ENCODE measurements at places on chromosomes 13 and 19.

- peak; percentile 90 for DNase-seq
These were observed 277.8 kb downstream of the ABCC4 start for GRCh38 chr13:95023405-95023804.

DNA sequence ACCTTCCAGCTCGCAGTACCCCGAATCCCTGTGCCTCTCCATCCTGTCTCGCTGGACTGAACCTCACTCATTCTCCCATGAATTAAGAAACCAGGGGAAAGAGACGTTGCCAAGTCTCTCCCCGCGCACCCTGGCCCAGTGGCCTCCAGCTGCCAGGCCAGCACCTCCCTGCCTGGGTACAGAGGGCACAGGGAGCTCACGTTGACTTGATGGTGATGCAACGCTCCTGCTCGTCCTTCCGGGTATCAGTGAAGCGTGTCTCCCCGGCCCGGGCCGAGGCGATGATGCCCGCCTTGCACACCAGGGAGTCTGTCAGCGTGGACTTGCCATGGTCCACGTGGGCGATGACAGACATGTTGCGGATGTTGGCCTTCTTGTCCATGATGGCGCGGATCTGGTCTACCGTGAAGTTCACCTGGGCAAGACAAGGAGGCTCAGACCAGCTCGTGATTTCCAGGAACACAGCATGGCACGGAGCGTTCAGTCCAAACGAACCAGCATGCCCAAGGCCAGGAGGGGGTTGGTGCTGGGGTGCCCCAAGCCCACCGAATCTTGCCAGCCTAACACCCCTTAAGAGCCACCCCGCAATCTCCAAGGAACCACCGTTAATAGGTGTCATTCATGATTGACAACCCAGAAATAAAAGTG lies 1.2 kb downstream of the EEF2 start:
- no peak for DNase-seq

GRCh38 chr13:101544979-101545378 lies 92.5 kb downstream of the ITGBL1 start:
- no peak for DNase-seq

DNA sequence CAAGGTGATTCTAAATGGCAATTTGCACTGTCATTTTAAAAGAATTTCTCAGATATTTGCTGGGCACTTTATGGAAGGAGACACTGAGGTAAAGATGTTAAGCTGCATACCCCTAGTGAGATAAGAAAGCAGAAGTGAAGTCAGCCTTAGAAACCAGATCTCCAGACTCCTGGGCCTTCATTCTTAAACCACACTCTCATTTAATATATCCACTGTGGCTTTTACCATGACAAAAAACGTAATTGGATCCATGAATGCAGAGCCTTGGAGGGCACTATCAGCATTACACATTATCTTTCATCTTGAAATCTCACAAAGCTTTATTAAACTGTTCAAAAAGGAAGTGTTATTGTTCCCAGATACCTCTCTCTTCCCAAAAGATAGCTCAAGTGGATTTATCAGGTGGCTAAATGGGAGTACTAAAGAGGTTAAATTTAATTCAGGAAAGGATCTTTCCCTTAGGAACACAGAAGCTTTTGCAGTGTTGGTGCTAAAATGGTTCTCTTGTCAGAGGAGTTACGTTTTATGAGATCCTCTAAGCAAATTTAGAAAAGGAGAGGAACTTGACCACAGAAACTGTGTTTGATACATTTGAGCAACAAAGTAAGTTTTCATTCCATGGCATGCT lies 1060.4 kb downstream of the EFNB2 start:
- peak; percentile 11 for DNase-seq

DNA sequence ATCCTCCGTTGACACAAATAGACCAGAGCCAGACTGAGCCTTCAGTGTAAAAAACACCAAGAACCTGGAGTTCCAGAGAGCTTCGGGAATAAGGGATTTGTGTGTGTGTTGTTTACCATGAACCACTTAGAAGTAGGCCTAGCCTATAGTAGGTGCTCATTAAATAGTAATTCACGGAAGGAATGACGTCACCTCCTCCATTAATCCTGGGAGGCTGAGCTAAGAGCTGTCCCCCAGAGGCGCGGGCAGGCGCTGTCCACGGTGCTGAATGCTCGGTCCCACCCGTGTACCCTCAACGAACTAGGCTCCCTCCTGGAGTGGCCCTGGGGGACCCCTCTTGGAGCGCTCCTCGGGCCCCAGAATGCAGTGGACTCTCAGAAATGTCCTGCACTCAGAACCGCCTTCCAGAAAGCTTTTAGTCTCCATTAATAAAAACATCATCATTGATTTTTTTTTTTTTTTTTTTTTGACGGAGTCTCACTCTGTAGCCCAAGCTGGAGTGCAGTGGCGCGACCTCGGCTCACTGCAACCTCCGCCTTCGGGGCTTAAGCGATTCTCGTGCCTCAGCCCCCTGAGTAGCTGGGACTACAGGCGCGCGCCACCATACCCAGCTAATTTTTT lies 6.5 kb downstream of the UNC13A start:
- no peak for DNase-seq

GRCh38 chr19:1811942-1812425 lies at the start of gene ATP8B3:
ATP8B3 (minus strand) TSS chr19:1812276; CDS start chr19:1811736, 540 bp downstream.
- DNase-seq, result no peak

DNA sequence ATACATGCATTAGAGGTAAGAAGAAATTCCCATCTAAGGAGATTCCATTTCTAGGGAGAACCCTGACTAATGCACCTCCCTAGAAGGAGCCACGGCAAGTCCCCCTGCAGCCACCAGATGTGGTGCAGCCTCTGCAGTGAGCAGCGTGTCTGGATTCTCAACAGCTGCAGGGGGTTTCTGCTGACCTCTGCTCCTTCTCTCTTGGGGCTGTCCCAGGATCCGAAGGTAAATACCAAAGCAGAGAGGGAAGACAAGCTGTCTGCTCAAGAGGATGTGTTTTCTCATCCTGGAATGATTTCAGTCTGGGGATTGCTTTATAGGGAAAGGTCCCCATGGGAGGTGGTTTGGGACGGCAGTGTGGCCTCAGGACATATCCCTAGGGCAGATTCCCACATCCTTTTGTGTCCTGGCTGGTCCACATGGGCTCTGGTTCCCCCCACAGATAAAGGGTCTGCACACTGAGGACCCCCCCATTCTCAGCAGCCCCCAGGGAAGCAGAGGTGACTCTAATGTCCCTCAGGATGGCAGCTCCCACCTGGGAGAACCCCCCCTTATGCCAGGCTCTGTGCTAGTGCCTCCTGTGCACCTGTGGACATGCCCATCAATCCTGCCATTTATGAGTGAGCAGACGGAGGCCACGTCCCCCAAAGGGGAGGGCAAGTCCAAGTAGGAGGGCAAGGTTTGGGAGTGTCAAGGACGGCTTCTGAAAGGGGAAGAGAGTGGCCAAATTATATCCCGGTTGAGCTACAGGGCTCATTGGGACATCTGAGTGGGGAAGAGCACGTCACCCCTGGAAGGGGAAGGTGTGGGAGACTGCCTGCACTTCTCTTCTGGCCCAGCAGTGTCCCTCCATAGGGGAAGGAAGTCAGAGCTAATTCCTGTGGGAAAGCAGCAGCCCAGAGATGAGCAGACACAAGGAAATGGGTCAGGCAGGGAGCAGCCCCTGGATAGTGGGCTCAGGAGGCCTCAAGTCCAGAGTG lies 10.2 kb upstream of the OR10H5 start:
- DNase-seq, result no peak

GRCh38 chr19:46000491-46001246 lies 5.4 kb downstream of the CCDC61 start:
- DNase-seq, result peak; percentile 66

- DNase-seq, result no peak
These were observed 177.2 kb downstream of the STK24 start for GRCh38 chr13:98399756-98400155.

GRCh38 chr19:28956961-28957360 lies 256.0 kb downstream of the UQCRFS1 start:
- no peak for DNase-seq

- no peak for DNase-seq
These were observed 552.1 kb downstream of the DCT start for GRCh38 chr13:93927431-93927830.

GRCh38 chr13:59823486-59823885 lies 340.2 kb downstream of the DIAPH3 start:
- DNase-seq, result no peak

- no peak for DNase-seq
These were observed 211.5 kb upstream of the KL start for GRCh38 chr13:32804673-32805230.

- DNase-seq, result no peak
These were observed 45.2 kb downstream of the GARRE1 start for GRCh38 chr19:34299576-34299975.

Measured in NCI-H2171 treated with DMSO at 0.1 percent for 48 hours (cell line).